IMR-90 (cell line): ENCODE measurements at places on chromosomes 3 and 15. TPM values are rescaled to one million over a fixed set of nuclear protein-coding genes. Genes with fewer than 3 reads are reported as not detected.

DNA sequence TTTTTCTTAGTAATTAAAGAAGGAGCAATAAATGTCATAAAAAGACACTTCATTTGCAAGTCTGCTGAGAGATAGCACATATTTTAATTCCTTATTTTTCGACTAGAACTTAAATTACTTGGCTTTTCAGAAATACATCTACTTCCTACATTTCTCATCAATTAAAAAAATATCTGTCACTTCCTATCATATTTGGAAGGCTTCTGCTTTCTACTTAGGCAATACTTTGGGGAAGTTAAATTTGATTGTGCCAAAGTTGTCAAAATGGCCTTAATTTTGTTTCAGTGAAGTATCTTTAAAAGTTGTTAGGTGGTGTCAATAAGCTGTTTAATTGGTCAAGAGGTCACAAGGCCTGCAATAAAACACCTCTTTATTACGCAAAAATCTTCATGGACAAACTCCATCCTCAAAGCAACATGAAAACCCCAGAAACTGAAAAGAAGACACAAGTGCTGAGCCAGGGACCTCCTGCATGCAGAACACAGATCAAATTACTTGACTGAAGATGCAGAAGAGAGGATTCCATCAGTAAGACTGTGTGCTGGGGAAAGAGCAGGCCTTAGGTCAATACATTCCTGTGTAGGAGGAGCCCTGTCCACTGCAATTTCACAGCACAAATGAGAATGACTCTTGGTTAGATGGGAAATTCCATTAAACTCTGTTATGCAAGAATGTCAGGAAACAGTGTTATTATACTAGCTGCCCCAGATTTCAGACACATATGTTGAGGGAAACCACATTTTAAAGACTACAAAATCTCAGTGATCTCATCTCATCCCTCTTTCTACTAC is 48.0 kb upstream of the FSTL1 start:
- peak; percentile 99 for DNase-seq

GRCh38 chr3:22141769-22142168 is 390.8 kb upstream of the ZNF385D start:
- no peak for DNase-seq

- DNase-seq, result no peak
Measured at GRCh38 chr15:95825208-95825607, 505.3 kb upstream of the NR2F2 start.

GRCh38 chr3:148651549-148651948 is 46.2 kb upstream of the AGTR1 start:
- no peak for DNase-seq

- DNase-seq, result no peak
Measured at GRCh38 chr3:189277711-189278110, 105.9 kb downstream of the TPRG1 start.

GRCh38 chr3:123419181-123419849 is 29.6 kb downstream of the ADCY5 start:
- DNase-seq, result no peak

GRCh38 chr3:130905551-130905950 is 11.7 kb downstream of the ATP2C1 start:
- peak; percentile 52 for DNase-seq

DNA sequence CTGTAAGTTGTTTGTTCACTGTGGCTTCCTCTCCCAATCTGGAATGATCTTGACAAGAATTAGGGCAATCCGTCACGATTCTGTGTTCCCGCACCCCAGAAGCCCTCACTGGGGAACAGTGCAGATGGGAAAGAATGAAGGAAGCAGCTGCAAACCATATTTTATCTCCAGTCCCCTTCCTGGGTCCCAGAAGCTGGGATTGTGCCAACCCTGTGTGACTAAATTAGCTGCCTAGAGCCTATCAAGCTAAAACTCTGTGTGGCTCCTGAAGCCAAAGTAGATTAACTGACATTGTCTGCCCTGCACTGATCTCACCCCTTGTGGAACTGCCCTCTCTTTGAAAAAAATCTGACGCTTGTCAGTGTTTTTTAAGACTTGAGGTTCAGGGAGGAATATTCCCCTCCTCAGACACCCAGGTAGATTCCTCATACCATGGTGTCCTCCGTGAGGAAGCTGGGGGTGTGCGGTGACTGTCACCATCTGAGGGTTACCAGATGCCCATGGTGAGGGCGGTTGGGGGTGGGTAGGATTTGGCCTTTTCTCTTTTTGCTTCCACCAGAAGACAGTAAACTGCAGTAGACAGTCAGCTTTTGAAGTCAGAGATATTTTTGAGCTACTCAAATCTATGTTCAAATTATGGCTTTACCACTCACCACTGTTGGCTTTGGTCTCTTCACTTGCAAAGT is 358.3 kb upstream of the TPM1 start:
- no peak for DNase-seq

GRCh38 chr15:90822204-90822955 is 46.0 kb upstream of the FURIN start:
- no peak for DNase-seq

DNA sequence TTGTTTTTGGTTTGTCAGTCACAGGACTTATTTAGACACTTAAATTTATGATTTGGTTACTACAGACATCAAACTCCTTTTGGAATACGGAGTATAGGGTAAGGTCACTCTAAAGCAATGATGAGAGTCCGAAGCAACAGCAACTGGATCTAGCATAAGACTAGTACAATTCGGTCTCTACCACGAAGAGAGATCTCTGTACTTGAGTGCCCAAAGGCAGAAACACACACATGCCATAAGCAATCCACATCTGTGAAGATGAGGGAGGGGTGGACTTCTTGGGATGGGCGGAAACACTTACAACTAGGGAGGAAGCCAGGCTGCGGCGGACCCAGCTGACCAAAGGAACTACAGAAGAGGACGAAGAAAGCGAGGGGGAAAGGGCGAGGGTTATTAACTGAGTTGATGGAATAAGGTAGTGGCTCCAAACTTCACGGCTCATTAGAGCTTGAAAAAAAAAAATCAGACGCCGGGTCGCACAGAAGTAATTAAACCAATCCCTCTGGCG is 595 bp downstream of the DPH6 start:
- DNase-seq, result peak; percentile 60

DNA sequence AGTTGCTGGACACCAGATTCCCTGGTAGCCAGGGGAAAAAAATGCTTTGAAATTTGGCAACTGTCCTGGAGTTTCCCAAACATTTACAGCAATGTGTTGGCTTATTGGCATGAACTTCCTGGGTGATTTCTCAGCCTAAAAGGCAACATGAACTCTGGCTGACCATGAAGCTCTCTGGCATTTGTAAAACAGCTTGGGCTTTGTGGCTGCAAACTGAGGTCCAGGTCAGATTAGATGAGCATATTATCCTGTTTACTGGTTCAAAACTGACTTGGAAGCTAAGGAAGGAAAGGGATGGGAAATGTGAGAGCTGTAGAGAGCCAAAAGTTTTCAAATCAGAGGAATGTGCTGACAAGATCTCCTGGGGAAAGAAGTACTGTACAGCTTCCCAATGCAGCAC is 139.0 kb downstream of the P3H2 start:
- DNase-seq, result peak; percentile 89

DNA sequence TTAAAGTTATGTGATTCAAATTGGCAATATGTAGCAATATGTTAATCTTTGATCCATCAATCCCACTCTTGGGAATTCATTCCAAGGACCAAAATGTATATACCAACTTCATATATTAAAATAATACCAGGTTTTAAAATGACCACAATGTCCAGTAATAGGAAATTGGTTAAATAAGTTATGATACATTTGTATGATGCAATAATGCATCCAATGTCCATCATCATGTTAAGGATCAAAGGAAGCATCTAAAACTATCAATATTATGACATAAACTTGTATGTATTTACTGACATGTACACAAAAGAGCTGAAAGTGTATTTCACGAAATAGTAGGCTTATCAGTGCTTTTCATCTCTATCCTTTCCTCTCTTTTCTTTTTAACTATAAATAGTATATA is 406.0 kb downstream of the RSL24D1 start:
- DNase-seq, result no peak

- peak; percentile 90 for DNase-seq
Measured at GRCh38 chr15:72203507-72203837, 5.9 kb upstream of the GRAMD2A start.

Gene C2CD4A
- not detected in 2 replicates for total RNA-seq

Gene HDDC3
- 7.2 and 7.9 TPM in 2 replicates for total RNA-seq

Gene DAPK2
- total RNA-seq, result 0.28 and 0.36 TPM in 2 replicates

Gene LEKR1
- 0.36 and 0.56 TPM in 2 replicates for total RNA-seq
